Type B pancreatic cell (in vitro differentiated cells): ENCODE measurements at places on chromosomes 1 and 21. TPM values are rescaled to one million over a fixed set of nuclear protein-coding genes. Genes with fewer than 3 reads are reported as not detected.

Gene HFM1
- 1.5 and 7.1 TPM in 2 replicates for total RNA-seq

DNA sequence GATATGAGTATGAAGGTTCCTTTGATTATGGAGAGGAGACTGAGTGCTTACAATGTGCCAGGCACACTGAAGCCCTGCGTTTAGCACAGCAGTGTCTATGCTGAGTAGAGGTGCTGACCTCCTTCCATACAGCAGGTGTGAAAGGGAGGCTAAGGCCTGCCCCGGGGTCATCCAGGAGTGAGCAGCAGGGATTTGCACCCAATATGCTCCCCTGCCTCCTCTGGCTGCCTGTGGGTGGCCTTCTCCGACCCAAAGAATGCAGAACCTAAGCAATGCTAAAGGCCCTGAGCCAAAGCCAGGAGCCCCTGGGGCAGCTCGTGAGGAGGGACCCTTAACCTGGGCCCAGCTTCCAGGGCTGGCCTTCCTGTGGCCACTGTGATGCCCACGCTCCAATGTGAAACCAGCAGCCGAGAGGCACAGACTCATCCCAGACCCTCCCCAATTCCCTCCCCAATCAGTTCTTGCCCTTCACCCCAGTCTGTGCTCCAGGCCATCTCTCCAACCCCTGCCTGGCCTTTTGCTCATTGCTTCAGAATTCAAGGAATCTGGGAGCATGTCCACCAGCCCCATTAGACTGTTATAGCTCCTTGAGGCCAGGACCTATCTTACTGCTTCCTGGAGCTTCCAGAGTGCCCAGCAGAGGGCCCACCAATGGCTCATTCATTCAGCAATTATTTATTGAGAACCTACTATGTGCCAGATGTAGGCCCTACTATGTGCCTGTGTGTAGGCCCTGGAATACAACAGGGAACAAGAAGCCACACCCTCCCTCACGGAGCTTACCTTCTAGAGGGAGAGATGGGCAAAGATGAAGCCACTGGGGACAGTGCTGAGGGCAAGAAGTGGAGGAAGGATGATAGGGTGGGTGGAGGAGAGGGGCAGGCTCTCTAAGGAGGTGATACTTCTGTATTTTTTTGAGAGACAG lies 53.3 kb downstream of the TAS1R2 start:
- DNase-seq = no peak

- DNase-seq = no peak
These were observed 72.5 kb downstream of the FOXD2 start for GRCh38 chr1:47510282-47510811.

DNA sequence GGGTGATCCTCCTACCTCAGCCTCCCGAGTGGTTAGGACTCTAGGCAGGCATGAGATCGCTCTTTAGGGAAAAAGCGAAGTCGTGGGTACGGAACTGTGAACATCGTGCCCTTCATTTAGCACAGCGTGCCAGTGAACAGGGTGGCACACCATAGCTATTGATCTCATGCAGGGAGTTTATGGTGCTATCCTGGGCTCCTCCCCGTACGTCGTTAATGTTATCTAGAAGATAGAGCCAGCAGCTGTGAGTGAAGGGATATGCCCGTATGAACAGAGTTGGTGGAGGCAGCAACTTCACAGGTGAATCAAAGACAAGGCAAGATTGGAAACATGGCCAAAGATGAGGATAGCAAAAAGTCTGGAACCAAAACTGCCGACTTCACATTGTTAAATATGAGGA lies 11.2 kb downstream of the CLCN6 start:
- no peak for DNase-seq

DNA sequence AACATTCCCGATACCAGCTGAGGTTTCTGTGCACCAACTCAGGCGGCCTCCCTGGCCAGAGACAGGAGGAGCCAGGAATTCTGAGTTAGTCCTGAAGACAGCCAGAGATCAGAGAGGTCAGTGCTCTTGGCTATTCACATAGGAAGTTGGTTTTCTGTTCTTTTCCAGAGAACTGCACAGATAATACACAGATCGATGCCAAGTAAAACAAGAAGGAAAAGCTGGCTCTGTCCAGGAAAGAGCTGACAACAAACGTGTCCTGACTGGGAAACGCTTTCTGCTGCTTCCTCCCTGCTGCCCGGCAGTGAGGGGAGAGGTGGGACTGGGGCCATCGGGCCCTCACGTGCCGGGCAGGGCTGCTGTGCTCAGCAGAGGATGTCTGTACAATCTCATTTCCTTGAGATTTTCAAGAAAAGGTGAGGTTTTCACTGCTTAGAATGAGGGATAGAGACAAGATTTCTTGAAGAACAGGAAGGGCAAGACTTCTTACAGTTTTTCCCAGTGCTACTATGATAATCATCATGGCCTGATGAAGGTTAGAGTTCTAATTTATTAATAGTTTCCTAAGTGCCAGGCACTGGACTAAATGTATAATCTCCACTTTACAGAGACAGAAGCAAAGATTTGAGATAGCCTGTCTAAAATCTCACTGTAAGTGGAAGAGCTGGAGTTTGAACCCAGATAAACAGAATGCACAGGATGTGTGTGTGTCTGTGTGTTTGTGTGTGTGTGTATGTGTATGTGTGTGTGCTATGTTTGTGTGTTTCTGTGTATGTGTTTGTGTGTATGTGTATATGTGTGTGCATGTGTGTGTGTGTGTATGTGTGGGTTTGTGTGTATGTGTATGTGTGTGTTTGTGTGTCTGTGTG lies 211.0 kb upstream of the RAB4A start:
- DNase-seq = no peak

- DNase-seq = no peak
These were observed 13.8 kb upstream of the FGR start for GRCh38 chr1:27648602-27649305.

GRCh38 chr1:226739696-226740065 lies 599 bp upstream of the ITPKB start:
- no peak for DNase-seq
